CD4-positive, alpha-beta T cell treated with Interleukin-17A for 1 hour (primary cell): ENCODE measurements at places on chromosomes 11 and 22.

GRCh38 chr22:46379066-46379930 lies 43.8 kb downstream of the TRMU start:
- DNase-seq: no peak

- no peak for DNase-seq
These were observed 72.9 kb upstream of the RASSF10 start for GRCh38 chr11:12936200-12936599.

- peak; percentile 52 for DNase-seq
These were observed 89.3 kb downstream of the PRR5L start for GRCh38 chr11:36385121-36385970.

DNA sequence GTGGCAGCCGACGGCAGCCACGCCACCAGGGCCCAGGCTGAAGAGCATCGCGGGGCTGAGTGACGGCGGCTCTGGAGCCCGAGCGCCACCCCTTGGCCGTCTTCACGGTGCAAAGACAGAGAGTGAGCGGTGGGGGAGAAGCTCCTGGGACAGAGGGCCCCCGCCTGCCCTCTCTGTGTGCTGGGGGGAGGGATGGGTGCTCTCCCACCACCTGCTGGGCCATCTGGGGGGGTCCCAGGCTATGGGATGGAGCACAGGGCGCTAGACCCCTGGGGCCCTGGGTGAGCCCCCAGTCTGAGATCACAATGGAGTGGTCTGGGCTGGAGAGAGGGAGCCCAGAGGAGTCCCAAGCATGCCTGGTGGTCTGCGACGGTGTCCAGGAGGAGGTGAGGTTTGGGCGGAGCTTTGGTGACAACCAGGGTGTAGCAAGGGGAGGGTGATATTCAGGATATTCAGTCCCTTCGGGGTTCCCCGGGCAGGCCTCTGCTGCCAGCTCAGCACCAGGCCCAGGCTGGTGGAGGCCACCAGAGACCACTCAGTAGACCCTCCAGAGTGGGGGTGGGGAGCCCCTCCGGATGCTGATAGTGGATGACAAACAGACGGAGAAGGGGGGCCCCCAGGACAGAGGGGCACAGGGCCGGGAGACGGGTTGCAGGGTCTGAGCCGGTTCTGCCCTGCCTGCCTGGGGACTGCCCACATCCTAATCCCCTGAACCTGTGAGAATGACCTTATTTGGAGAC lies 78.1 kb upstream of the PRR5 start:
- peak; percentile 17 for DNase-seq

DNA sequence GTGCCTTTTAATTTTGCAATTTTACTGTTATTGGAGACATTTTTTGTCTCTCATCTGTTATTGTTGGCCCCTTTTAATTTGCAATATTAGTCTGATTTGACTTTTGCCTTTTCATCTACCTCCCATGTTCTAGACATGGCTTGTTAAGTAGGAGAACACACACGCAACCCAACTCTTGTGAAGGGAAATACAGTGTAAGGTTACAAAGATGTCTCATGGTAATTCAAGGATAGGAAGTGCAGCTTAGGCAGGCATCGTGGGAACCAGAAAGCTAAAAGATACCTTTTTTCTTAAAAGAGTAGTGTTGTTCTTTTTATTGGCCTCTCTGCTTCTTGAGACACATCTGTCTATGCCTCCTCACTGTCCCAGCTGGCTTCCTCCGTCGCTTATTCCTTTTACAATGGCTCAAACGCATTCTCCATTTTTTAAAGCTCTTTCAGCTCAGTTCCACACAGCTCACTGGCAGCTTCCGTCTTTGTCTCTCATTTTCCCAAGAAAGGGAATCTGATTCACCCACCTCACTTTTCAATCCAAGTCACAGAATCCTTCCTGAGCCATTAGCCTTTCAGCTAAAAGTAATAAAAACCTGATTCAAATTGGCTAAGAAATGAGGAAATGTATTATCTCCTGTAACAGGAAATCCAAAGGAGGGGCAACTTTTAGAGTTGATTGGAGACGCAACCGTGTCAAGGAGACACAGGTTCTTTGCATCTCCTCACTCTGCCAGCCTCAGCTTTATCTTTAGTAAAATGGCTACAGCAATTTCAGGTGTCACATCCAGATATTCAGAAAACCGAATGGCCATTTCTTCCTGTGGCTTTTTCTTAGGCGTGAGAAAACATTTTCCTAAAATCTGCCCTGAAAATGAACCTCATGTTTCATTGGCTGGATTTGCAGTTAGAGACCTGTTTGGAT lies 57.2 kb downstream of the SIK2 start:
- no peak for DNase-seq

GRCh38 chr11:128450882-128451651 lies 136.3 kb downstream of the ETS1 start:
- DNase-seq: no peak

DNA sequence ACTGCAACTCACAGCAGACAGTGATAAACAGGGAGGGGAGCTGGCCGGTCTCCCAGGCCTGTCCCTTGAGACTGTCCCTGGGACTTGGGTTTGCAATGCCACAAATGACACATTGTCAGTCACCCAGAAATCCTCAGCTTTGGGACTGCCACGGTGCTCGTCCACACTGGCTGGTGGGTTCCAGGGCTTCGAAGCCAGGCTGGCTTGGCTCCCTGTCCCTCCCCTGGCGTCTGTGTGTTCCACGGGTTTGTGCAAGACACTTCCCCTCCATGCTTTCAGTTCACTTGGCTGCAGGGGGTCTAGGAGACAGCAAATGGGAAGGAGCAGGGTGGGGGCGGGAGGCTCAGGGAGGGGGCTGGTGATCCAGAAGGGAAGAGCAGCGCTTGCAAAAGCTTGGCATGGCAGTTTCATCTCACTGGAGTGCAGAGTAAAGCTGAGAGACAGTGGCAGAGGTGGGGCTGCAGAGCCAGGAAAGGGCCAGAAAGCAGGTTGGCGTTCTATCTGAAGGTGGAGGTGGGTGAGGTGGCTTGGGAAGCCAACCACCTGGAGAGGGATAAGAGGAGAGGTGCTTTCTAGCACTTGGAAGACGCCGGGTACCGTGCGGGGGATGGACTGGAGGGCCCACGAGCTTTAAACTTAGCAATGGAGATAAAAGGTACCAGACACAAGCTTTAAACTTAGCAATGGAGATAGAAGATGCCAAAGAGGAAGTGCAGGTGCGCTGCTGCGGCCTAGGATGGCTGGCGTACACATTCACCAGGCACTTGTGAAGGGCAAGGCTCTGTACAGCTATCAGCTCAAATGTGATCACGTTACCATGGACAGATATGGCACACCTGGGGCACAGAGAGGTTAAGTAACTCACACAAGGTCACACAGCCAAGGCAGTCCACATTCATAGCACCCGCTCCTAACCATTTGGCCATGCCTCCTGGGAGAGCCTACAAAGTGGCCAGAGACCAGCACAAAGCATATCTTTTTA lies 86.4 kb upstream of the SHISAL1 start:
- no peak for DNase-seq

- DNase-seq: no peak
These were observed 57.5 kb upstream of the SLC22A12 start for GRCh38 chr11:64533501-64533900.

- no peak for DNase-seq
These were observed 16.1 kb downstream of the LRP5 start for GRCh38 chr11:68328374-68329091.

- no peak for DNase-seq
These were observed 545 bp downstream of the FEN1 start for GRCh38 chr11:61793083-61793828.

DNA sequence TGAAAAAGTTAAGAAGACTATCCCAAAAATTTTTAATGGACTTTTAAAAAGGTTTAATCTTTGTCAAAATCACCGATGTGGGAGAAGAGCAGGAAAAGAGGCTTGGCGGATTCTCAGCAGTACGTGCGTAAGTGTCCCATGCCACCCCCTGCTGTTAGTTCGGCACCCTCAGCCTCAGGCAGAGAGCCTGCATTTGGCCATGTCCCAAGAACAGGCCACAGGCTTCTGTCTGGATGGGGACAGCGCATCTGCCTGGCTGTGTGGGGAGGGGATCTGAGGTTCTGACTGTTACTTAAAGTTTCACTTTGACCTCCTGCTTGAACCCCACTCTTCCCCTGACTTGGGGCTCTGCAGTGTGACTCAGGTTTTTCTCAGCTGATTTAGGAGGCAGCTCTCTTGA lies 35.3 kb downstream of the EXT2 start:
- DNase-seq: no peak

GRCh38 chr11:124080327-124081001 lies 34.8 kb upstream of the VWA5A start:
- DNase-seq: no peak

- no peak for DNase-seq
These were observed 382 bp downstream of the IMMP1L start for GRCh38 chr11:31509051-31509428.

GRCh38 chr11:18669711-18670110 lies 28.9 kb upstream of the TMEM86A start:
- DNase-seq: no peak

- no peak for DNase-seq
These were observed 22.9 kb downstream of the MAML2 start for GRCh38 chr11:96319898-96320656.

DNA sequence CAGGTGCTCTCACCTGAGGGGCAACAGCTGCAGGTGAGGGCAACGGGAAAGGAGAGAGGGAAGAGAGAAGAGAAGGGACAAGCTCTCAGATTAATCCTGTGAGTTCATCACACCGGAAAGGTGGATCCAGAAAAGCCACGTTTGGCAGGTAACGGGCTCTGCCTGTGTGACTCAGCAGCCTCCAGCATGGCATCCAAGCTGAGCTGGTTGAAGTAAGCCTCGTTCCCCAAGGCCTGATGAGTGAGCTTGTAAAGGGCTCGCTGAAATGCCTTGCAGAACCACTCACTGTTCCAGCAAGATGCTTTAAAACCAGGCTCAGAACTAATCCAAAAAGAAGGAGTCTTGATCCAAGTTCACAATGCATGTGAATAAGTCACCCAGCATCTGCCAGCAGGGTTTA lies 206.9 kb upstream of the TMEM45B start:
- no peak for DNase-seq

- no peak for DNase-seq
These were observed 17.4 kb downstream of the SGSM3 start for GRCh38 chr22:40387746-40388145.

GRCh38 chr11:16160146-16160545 lies 196.2 kb downstream of the SOX6 start:
- no peak for DNase-seq

DNA sequence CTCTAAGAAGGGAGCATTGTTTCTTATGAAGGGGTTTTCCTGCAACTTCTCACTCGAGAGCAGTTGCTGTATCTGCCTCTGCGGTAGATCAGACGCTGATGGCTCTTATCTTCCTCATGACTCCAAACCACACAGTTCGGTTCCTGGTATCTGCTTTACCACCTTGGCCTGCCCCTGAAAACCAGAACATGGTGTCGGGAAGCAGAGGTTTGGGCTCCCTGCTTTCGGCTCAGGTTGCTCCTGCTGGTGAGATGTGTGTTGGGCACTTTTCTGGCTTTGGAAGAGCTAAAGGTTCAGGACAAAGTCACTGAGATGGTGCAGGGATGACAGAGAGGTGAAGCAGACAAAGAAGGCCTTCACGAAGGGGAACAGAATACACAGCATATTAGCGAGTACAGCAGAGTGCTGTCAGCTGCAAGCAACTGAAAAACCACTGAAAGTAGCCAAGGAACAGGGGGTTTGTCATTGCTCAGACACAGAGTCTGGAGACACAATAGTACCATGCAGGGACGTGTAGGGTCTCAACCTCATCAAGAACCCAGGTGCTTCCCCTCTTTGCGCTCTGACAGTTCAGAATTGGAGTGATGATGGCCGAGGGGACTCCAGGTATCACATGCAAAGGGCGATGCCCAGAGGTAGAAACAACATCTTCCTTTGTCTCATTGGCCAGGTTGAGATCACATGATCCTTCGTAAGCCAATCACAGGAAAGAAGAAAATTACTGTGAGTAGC lies 11.9 kb upstream of the CSF2RB start:
- peak; percentile 14 for DNase-seq

GRCh38 chr11:128172046-128172878 lies 415.1 kb downstream of the ETS1 start:
- peak; percentile 86 for DNase-seq

DNA sequence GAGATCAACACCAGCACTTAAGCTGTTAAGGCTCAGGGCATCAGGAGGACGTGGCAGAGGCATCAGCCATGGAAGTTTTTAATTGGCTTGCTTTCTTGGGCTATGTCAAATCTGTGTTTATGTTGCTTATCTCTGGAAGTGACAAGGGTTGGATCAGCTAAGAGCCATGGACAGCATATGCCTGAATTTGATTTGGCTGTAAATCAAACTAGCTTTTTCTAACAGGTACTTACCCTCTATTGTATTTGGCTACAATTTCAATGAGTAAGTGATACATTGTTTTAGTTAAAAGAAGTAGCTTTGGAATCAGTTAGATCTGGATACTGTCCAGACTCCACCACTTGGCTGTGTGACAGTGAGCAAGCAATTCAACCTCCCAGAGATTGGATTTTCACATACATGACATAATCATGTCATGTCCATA lies 936.6 kb downstream of the OPCML start:
- DNase-seq: no peak

DNA sequence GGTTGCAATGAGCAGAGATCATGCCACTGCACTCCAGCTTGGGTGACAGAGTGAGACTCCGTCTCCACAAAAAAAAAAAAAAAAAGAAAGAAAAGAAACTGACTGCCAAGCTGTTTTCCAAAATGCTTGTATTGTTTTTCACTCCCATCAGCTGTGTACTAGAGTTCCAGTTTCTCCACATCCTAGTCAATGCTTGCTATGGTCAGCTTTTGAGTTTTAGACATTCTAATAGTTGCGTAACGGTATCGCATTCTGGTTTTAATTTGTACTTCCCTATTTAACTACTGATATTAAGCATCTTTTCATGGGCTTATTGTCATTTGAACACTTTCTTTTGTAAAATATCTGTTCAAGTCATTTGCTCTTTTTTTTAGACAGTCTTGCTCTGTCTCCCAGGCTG lies 55.7 kb downstream of the TSPAN18 start:
- DNase-seq: no peak

DNA sequence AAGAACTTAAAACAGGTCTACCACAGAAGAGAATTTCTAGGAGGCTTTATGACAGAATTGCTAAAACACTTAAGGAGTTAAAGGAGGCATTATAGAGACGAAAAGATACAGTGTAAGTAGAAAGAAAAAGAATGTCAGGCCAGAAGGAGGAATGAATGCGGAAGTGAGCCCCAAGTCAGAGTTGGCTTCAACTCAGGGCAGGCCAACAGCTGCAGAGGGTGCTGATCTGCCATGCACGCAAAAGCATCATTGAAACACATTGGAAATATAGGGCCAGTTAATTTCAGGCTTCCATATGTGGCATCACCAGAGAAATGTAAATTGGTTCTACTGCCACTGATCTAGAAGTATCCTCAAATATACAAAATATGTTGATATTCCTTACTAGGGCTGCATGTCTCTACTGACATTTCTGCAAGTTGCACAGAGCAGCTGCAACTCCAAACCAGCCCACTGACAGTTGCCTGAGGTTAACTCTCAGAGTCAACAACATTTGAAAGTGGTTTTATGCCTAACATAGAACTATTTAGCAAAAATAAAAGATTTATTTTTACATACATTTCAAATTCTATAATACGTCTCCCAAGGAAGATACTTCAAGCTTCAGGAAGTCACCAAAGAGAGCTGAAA lies 324.1 kb downstream of the C11orf87 start:
- DNase-seq: no peak

- DNase-seq: no peak
These were observed 13.2 kb upstream of the HDHD5 start for GRCh38 chr22:17172029-17172833.

- no peak for DNase-seq
These were observed 142.2 kb downstream of the FAM76B start for GRCh38 chr11:95647355-95647754.
